GM23248 (cell line): ENCODE measurements at places on chromosomes 6 and 20.

- DNase-seq: no peak
Measured at GRCh38 chr20:2089447-2089846, 12.2 kb upstream of the STK35 start.

- DNase-seq: no peak
Measured at GRCh38 chr20:36549942-36550789, 8.8 kb downstream of the MYL9 start.

DNA sequence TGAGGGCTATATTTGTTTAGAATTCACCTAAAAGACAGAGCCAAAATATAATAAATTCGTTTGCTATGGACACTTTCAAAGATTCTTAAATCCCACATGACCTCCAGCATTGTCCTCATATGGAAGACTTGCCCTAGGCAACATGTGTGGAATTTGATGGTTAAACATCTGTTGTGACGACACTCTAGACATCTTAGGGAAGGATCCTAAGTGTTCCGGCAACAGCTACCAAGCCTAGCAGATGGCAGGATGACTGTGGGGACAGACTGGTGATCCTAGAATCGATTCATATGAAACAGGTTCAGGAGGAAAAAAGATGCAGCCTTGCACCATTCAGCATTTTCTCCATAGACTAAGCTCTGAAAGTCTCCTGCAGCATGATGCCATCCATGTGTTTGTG lies 77.6 kb upstream of the BACH2 start:
- DNase-seq: no peak

GRCh38 chr6:8277769-8278168 lies 157.6 kb downstream of the SLC35B3 start:
- DNase-seq: no peak

DNA sequence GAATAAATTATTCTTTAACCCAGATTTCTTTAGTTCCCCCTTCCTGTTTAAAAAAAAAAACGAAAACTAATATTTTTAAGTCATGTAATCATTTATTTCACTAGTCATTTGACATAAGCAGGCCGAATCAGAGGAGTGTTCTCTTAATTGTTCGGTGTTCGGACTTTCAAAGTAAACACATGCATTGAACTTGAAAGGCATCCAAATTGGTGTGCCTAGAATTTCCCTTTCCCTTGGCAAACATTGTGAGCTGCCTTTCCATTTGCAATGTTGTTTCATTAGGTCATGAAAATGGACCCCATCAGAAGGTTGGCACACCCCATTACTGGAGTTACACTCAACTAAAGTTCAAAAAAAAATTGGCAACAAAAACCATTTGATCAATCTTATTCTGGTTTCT lies 283.0 kb upstream of the MARCKS start:
- DNase-seq: no peak

- peak; percentile 85 for DNase-seq
Measured at GRCh38 chr20:58867211-58867610, 14.7 kb downstream of the GNAS start.

GRCh38 chr6:143603455-143603854 lies 74.3 kb upstream of the PHACTR2 start:
- DNase-seq: no peak

DNA sequence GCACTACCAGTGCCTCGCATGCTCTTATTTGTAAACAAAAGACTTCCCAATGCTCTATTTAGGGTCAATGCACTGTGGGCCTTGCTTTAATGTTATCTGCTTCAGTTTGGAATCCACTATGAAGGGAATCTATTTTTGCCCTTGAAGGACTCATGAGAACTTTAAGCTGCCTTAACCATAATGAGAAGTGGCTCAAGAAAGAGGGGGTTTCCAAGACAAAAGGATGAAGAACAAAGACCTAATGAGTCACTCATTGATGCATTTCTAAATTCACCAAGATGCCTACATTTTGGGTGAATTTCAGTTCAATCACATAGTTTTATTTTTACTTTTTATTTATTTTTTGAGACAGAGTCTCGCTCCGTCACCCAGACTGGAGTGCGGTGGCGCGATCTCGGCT lies 228.2 kb downstream of the LY86 start:
- DNase-seq: no peak

GRCh38 chr20:44247586-44248409 lies 690 bp downstream of the GDAP1L1 start:
- peak; percentile 46 for DNase-seq

- no peak for DNase-seq
Measured at GRCh38 chr6:3310051-3310448, 51.3 kb downstream of the PSMG4 start.
